ENCODE measurements at places on chromosomes 6 and 20.

GRCh38 chr6:33197431-33198048, 2.9 kb downstream of the RXRB start:
- DNase-seq: peak; percentile 40

GRCh38 chr20:18323705-18324104, 35.4 kb downstream of the ZNF133 start:
- DNase-seq: no peak

DNA sequence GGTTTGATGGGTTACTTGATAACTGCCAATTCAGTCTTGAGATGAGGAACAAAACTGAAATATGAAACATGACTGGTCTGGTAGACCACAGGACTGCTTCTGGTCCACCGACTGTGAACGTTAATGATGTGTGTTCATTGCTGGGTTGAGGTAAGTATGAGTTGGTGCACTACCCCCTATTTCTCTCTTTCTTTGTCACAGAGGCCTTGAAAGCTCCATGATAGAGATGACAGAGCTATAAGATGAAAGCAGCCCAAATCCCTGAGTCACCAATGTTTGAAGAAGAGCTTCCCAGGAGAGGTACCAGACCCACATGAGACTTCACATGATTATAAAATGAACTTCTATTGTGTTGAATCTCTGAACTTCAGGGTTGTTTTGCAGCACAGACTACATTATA, 555.5 kb downstream of the PTPRT start:
- DNase-seq: no peak

DNA sequence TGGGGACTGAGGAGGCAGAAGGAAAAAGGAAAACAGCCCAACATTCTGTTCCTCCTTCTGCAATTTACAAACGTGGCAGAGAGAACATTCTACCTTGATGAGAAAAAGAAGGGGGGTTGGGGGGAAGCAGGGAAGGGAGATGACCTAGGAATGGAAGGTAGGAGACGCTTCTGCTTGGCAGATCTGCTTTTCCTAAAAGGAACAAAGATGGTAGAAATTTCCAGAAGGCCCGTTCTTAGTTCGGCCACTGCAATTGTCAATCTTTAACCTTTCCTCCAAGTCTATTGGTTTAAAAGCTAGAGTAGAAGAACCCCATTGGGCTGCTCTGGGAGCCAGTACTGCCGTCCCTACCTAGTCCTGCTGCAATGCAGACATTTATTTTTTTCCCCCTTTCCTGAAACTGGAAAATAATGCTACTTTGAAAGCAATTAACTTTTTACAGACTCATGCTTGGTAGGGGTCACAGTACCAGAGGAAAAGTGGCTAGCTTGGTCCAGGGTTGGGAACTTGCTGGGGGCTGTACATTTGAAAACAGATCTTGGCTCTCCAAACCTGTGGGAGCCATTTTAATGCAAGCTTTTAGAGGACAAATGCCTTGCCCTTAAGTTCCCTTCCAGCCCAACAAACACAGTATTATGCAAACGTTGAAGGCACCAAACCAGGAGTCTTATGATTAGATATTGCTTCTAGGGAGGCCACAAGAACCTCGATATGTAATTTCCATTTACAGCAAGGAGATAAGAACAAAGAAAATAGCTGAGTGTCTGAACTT, 2.6 kb downstream of the ZMYND8 start:
- no peak for DNase-seq

DNA sequence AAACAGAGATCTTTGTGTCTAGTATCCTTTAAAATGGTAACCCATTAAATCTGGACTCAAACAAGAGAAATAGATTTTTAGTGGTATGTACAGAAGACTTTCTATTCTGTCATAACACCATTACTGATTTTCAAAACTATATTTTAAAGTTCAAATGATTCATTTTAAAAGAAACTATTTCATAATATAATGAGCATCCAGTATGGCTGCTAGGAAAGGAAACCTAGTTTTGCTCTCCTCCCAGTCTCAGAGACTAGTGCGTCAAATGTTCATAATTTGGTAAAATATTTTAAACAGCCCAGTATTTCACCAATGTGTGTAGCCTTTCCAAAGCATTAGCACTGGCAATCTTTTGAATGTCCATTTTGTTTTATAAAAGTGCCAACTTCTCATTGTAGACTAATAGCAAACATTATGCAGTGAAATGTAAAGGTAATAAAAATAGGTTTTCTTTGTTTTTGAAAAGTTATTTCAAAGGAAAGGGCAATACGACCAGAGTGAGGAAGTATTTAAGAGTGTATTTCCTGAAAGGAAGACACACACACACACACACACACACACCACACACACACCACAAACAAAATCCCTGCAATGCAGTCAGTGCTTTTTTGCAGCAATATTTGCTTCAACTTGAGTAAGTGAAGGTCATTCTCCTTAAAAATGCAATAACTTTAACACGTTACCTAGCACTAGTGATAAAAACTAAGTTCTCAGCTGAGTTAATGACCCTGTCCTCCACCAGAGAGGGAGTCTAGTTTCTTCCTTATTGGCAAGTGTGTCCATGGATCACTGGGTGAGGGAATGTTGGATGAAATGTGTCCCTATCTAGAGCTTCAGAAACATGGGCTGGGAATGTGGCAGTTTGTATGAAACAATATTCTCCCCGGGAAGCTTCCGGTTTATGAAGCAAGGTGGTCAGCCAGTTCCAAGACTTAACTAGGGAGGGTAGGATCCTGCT, 4.6 kb downstream of the PPP1R3G start:
- no peak for DNase-seq

DNA sequence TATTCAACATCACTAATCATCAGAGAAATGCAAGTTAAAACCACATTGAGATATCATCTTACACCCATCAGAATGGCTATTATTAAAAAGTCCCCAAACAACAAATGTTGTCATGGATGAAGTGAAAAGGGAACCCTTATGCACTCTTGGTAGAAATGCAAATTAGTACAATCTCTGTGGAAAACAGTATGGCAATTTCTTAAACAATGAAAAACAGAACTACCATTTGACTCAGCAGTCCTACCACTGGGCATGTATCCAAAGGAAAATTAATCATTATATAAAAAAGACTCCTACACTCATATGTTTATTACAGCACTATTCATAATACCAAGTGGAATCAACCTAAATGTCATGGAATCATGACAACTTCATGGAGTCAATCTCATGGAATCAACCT, 611.3 kb upstream of the GJE1 start:
- no peak for DNase-seq

DNA sequence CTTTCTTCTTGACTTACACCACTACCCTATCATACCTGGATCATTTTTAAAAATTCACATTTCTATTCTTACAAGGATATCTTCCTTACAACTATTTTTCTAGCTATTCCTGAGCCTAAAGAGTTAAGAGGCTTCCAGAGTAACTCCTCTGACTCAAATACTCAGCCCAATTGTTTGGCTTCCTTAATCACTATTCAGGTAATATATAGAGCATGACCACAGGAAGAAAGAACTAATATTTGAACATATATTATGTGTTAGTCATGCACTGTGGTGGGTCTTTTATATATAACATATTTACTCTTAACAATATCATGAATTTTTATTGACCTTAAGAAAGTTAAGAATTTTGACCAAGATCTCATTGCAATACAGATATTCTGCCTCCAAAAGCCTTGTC, 42.0 kb upstream of the ID4 start:
- DNase-seq: no peak

- DNase-seq: no peak
Observed at GRCh38 chr20:9352739-9353138, 161.7 kb upstream of the LAMP5 start.

GRCh38 chr6:52065621-52066020, 21.8 kb downstream of the PKHD1 start:
- no peak for DNase-seq

DNA sequence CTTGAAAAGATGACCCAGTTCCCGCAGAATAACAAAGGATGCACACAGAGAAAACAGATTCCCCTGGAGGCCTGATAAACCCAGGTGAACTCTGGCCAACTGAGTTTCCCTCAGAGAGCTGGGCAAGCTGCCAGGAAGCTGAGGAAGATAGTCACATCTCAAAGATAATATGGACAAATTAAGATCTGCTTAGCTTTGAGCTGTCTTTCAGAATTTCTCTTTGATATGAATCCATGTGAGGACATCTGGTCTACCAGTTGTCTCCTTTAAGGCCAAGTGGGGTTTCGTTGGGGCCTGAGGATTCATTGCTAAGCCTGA, 59.5 kb downstream of the ID4 start:
- no peak for DNase-seq
